HFF-Myc (cell line): ENCODE measurements at places on chromosomes 11 and 22.

GRCh38 chr11:97092823-97093222 lies 703.0 kb downstream of the JRKL start:
- DNase-seq = no peak

DNA sequence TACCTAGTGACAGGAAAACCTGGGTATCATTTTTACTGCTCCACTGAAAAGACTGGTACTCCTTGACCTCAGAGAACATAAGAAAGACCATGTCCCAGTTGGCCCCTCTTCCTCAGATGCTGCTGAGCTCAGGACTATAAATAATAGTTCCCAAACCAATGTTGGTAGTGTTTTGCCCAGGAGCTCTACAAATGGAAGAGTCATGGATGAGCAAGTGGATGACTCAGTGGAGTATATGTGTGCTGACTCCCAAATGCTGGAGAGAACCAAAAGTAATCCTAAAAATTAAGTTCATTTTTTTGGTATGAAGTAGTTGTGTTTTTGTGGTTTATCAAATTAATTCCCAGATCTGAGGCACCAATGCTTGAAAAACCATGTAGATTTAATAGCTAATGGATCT lies 482.0 kb downstream of the KCNA4 start:
- no peak for DNase-seq

- no peak for DNase-seq
Observed at GRCh38 chr11:12592283-12592682, 81.9 kb upstream of the TEAD1 start.

- no peak for DNase-seq
Observed at GRCh38 chr22:21996175-21996720, 13.7 kb upstream of the TOP3B start.

- no peak for DNase-seq
Observed at GRCh38 chr22:24554313-24555164, at the start of gene GUCD1. Gene GUCD1 (minus strand): TSS chr22:24555138. CDS start chr22:24554991, 147 bp downstream.

DNA sequence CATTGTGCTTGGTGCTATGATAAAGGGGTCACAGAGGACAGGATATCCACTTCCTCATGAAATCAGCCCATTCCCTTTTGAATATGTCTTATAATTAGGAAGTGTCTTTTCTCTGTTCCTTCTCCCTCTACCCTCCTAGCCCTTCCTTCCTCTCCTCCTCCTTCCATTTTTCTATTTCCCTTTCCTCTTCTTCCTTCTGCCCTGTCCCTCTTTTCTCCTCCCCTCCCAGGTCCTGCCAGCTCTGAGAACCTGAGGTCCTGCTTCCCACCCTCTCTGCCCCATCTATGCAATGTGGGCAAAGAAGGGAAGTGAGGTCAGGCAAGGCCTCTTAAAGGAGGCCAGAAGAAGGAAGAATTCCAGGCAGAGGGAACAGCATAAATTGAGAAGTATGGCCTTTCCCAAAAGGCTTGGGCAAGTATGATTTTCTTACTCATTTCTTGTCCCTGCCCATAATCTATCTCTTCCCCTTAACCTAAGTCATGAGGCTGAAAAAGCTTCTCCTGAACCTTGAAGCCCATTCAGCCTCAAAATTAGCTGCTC lies 7.7 kb upstream of the UBASH3B start:
- no peak for DNase-seq

DNA sequence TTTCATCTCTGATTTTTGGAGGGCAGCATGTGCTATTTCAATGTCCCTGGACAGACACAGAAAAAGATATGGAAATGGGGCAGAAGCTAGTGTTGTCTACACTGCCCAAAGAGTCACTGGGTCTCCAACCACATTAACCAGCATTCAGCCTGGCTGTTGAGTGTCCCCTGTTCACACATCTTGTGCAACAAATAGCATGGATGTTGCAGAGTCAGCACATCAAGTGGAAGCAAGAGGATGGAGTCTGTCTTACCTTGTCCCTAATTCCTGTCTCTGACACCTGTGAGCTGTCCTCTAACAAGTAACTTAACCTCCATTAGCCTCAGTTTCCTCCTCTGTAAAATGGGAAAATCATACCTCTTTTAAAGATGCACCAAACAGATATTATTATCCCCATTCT lies 60.2 kb downstream of the RCN1 start:
- no peak for DNase-seq

DNA sequence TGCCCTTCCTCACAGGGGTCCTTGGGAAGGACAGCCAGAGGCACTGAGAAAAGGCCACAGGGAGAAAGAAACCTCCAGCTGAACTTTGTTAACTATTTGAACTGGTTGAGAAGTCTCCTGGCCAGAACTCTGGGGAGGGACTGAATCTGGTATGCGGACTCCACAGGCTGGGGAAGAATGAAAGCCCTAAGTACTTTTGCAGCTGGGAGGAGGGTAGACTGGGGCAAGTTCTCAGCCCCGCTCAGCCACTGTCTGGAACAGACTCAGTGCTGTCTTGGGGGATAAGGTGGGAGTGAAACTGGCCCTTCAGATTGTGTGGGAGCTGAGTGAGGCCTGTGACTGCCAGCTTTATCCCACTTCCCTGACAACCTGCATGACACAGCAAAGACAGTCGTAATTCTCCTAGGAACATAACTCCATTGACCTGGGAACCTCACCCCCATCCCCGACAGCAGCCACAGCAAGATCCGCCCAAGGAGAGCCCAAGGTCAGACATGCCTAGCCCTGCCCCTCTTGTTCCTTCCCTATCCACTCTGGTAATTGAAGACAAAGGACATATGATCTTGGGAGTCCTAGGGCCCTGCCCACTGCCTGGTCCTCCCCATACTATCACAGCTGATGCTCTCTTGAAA lies 475.1 kb upstream of the CNTN5 start:
- no peak for DNase-seq

GRCh38 chr22:44616461-44616860 lies 85.5 kb upstream of the PRR5 start:
- DNase-seq = no peak

GRCh38 chr22:26887916-26888315 lies 230.5 kb downstream of the MIAT start:
- no peak for DNase-seq
